ENCODE measurements at places on chromosomes 6 and 20. TPM values are rescaled to one million over a fixed set of nuclear protein-coding genes. Genes with fewer than 3 reads are reported as not detected.

The STMND1 gene
- not detected for total RNA-seq

The AP5S1 gene
- 23.1 TPM for total RNA-seq

- H3K36me3 ChIP-seq: no peaks in the 10 kb centered on the region
- peak; percentile 42 for DNase-seq
- no peak overlapping the region for H3K4me3 ChIP-seq
- H3K4me1 ChIP-seq: no peaks in the 10 kb centered on the region
- H3K27me3 ChIP-seq: no peaks in the 10 kb centered on the region
These were observed 181.4 kb downstream of the SIM1 start for GRCh38 chr6:100283285-100283684.

DNA sequence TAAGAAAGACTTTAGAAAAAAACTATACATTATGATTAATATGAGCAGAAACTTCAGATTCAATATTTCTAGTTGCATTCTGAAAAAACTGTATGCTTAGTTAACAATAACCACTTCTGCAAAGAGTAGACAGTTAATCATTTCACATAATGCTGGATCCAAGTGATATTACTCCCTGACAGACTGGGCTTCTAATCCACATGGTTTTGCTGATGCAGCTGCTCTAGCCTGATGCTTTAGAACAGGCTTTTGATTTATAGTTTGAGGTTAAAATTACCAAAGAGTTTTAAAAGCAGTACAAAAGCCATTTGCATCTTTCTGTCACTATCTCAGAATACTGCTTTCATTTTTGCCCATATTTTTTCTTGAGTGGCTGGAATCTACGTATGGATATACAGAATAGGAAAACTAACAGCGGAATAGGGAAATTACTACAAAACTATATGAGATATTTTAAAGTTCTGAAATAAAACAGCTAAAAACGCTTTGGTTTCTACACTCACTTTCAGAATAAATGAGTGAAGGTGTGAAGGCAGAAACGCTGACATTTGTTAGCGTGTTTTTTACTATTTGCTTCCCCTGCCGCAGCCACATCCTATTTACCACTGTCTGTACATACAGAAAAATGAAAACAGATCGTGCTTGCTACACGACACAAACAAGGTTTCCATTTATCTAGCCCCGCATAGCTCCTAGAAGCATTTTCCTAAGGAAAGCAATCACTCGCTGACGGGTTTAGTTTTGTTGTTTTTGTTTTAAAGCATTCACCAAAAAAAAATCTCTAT lies 61.7 kb downstream of the METTL24 start:
- peaks cover 57% of the 10 kb centered on the region for H3K27me3 ChIP-seq
- no peak overlapping the region for H3K4me3 ChIP-seq
- DNase-seq: no peak
- H3K4me1 ChIP-seq: no peaks in the 10 kb centered on the region
- H3K36me3 ChIP-seq: no peaks in the 10 kb centered on the region
- no peak overlapping the region for H3K27ac ChIP-seq

- no peaks in the 10 kb centered on the region for H3K27me3 ChIP-seq
- no peak overlapping the region for H3K4me3 ChIP-seq
- peaks cover 6% of the 10 kb centered on the region for H3K4me1 ChIP-seq
- no peak overlapping the region for H3K27ac ChIP-seq
These were observed 2.5 kb upstream of the SRC start for GRCh38 chr20:37343212-37343993.

DNA sequence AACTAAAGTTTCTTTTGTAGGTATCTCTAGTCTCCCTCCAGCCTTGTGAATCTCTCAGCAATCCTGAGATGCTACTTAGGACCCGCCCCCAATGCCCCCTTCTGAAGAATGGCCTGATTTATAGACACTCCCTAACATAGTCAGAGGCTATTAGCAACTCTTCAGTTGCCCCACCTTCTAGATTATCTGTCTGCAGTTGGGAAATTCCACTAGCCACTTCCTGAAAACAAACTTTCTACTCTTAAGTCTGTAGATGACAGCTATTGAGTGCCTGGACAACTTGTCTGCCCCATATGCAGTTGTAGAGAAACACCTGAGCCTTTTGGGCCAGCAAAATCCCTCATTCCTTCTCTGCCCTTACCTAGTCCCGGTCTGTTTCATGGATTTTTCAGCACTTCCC lies 188.2 kb upstream of the PREP start:
- peaks cover 24% of the 10 kb centered on the region for H3K4me1 ChIP-seq
- no peak for DNase-seq
- peak overlapping the region; percentile 52 for H3K27ac ChIP-seq
- H3K27me3 ChIP-seq: no peaks in the 10 kb centered on the region
- H3K4me3 ChIP-seq: no peak overlapping the region

DNA sequence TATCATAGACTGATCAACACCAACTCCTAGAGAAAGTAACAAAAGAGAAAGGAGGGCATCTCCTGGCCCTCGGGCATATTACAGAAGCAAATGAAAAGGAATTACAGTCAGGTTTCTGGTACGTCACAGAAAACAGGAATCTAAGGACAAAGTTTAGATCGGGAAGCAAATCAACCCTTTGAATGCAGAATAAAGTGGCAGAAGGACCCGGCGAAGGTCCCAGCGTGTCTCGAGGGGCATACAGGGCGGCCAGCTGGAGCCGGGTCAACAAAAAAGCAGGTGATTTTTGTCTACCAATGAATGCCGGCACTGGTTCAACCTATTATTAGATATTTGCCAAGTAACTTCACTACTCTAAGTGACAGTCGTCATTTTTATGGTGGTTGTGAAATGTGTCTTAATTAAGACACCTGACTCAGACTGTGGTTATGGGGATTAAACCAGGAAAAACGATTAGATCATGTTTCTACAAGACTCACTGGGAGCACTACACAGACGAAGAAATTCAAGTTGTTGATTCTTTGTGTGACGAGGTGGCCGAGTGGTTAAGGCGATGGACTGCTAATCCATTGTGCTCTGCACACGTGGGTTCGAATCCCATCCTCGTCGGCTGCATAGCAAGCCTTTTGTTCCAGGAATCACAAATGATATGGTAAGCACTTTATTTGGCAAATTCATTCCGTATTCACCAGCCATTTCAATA lies 12.4 kb upstream of the ZSCAN9 start:
- peak overlapping the region; percentile 77 for H3K27ac ChIP-seq
- no peaks in the 10 kb centered on the region for H3K36me3 ChIP-seq
- H3K4me3 ChIP-seq: peak overlapping the region; percentile 65
- DNase-seq: peak; percentile 97

DNA sequence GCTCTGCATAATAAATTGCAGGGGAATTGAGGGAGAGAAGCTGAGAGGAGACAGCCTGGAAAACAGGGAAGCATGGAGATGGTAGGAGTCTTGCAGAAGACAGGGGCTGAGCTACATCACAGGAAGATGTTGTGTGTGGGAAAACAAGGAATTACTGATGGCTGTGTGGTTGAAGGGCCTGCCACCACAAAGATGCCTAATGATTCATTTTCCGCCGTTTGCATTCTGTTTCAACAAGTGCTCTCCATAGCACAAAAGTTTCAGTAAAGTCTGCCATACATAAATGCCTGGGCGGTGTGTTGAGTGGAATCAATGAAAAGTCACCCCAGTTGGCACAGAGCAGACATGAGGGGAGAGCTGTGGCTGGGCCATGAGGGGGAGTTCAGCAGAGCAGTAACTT lies 5.6 kb upstream of the KLHL31 start:
- H3K36me3 ChIP-seq: no peaks in the 10 kb centered on the region
- peaks cover 4% of the 10 kb centered on the region for H3K27me3 ChIP-seq
- peaks cover 10% of the 10 kb centered on the region for H3K4me1 ChIP-seq
- H3K4me3 ChIP-seq: no peak overlapping the region
- no peak overlapping the region for H3K27ac ChIP-seq
